Natural killer cell (primary cell): ENCODE measurements at places on chromosomes 2 and 18.

DNA sequence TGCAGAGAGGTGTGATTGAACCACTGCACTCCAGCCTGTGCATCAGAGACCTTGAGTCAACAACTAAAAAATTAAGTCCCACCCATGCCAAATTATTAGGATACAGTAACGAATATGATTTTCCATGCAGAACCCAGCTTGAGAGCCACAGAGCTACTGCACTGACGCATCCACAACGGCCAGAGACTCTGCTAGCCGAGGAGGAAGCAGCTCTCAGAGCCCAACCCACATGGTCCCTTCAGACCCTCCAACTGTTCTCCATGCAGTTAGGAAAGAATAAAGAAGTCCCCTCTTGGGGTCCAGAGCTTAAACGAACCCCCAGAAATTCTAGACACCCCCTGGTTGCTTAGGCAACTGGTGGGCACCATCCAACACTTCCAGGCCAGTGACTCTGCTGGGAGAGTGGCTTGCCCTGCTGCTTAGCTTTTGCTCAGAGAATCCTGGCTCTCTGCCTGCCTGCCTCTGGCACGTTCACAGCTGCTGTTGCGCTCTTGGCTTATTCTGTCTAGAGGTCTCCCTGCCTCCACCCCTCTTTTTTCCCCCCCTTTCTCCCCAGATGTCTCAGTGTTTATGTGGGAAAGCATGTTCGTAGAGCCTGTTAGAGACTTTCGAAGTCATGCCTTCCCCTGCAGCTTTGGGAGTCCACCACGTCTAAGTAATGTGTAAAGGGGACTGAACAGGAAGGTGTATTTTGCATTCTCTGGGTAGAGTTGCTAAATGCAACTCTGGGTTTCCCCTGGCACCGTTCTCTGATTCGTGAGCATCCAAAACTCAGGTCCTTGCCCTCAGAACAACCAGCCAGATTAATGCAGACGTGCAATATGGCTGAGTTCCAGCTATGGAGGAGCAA is 26.0 kb upstream of the SP3 start:
- no peak for DNase-seq
- H3K27ac ChIP-seq: no peak overlapping the region
- no peak overlapping the region for H3K4me3 ChIP-seq
- H3K36me3 ChIP-seq: no peaks in the 10 kb centered on the region
- H3K27me3 ChIP-seq: no peaks in the 10 kb centered on the region

DNA sequence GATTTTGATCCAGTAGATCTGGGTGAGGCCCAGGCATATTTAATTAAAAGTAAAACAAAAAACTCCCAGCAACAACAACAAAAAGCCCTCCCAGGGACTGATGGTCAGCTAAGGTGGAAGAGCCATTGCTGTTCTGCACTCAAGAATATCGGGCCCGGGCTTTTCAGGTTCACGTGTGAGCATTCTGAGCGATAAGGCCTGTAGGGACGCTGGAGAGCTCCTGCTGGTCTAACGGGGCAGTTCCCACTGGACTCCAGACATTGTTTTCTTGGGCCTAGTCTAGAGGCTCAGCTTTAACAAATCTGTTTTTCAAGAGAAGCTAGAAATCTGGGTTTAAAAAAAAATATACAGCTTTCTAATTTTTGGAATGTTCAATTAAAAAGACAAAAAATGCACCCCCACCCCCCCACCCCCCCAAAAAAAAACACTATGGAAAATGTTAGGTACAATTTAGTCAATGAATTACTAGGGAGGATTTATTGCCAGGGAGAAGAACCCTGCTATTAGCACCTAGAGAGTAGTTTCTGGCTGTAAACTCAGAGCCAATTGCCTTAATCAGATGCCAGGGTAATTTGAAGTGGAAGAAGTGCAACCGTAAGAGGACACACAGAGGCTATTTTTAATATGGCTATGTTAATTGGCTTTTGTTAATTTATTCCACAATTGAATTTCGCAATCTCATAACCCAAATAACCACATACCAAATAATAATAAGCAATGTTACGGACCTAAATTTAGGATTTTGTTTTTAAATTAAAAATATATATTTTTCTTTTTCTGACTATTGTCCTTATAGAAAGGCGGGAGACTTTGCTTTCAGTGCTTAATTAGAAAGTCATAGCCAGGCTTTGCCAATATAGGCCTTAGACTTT is 78.9 kb downstream of the MAP4K4 start:
- no peak overlapping the region for H3K4me3 ChIP-seq
- H3K4me1 ChIP-seq: peaks cover 27% of the 10 kb centered on the region
- no peaks in the 10 kb centered on the region for H3K36me3 ChIP-seq
- H3K27me3 ChIP-seq: no peaks in the 10 kb centered on the region
- DNase-seq: no peak

GRCh38 chr2:207516206-207516605 is 13.6 kb upstream of the CREB1 start:
- no peaks in the 10 kb centered on the region for H3K36me3 ChIP-seq
- no peak overlapping the region for H3K27ac ChIP-seq
- no peak for DNase-seq
- no peaks in the 10 kb centered on the region for H3K27me3 ChIP-seq
- H3K4me3 ChIP-seq: no peak overlapping the region
- no peaks in the 10 kb centered on the region for H3K4me1 ChIP-seq

DNA sequence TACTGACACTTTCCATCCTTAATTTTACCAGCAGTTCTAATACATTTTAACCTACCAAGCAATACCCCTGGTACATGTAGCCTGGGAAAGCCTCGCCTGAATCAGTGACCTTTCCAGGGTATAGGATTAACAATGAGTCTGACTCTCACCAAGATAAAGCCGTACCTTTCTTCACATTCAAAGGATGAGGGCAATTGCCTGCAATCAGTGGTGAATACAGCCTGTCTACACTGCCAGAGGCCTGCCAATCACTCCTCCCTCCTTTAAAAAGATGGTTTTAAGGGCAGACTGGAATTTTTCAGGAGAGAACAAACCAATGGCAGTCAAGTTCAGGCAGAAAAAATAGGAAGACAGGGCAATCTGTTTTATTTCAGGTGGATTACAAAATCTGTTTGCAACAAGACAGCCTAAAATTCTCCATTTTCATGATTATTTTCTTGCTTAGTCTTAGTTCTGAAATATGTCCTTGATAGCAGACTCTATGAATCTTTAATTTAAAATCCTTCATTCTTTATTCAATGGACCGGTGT is 4.8 kb downstream of the EPHA4 start:
- H3K4me1 ChIP-seq: peaks cover 26% of the 10 kb centered on the region
- no peaks in the 10 kb centered on the region for H3K27me3 ChIP-seq
- no peak overlapping the region for H3K4me3 ChIP-seq
- H3K36me3 ChIP-seq: peaks cover 1% of the 10 kb centered on the region
- no peak overlapping the region for H3K27ac ChIP-seq
